ENCODE measurements at places on chromosomes 13 and 19.
A peak's percentile ranks its signal among the peaks of the same experiment; 100 is the strongest.

- DNase-seq = no peak
Measured at GRCh38 chr13:114095486-114095885, 36.9 kb downstream of the RASA3 start.

- no peak for DNase-seq
Measured at GRCh38 chr19:54189145-54189734, at the start of gene MBOAT7. TSS of gene MBOAT7 (minus strand) at chr19:54189580. CDS start at chr19:54188508, 1,072 bp downstream.

DNA sequence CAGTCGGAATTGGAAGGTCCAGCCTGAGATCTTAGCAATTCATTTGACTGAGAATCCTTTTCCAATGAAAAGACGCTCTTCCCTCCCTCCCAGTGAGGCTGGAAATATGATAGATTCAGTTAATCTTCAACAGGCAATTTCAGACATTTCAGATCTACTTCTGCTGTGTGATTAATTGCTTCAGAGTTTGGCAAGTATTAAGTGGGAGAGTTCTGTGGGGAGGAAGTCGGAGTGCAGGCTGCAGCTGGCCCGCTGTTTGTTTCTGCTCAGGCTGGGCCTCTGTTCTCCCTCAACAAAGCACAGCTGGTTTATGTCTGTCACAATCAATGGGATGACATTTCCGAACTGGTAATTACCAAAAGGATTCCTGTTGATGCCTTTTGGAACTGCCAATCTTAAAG lies 178.2 kb downstream of the NDFIP2 start:
- no peak for DNase-seq

GRCh38 chr19:42323473-42323851 lies 2.0 kb upstream of the MEGF8 start:
- no peak for DNase-seq

- DNase-seq = no peak
Measured at GRCh38 chr19:19385896-19386869, 19.3 kb upstream of the GATAD2A start.

DNA sequence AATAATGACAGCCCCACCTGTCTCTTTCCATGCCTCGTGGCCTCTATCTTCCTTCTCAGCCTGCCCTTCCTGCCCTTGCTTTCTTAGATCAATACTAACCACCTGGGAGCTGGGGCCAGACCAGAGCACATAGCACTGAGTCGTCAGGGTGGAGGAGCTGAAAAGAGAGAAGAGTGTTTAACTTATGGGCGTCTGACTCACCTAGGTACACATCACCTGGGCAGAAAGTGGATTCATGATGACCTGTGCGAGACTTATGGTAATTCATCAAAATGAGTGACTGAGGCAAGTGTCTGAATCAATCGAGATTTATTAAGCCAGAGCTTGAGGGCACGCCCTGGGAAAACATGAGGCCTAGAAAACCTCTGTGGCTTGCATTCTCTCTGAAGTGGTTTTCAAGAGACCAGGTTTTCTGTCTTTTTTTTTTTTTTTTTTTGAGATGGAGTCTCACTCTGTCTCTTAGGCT lies 19.2 kb downstream of the CEACAM6 start:
- no peak for DNase-seq

- no peak for DNase-seq
Measured at GRCh38 chr13:38850868-38851626, 139.6 kb downstream of the STOML3 start.

- DNase-seq = no peak
Measured at GRCh38 chr13:106628936-106629659, 61.2 kb upstream of the ARGLU1 start.

- no peak for DNase-seq
Measured at GRCh38 chr13:68550330-68550729, 1320.2 kb upstream of the PCDH9 start.

- no peak for DNase-seq
Measured at GRCh38 chr13:113816254-113816929, 47.5 kb downstream of the GAS6 start.

- no peak for DNase-seq
Measured at GRCh38 chr13:27592865-27593264, 27.5 kb downstream of the LNX2 start.

DNA sequence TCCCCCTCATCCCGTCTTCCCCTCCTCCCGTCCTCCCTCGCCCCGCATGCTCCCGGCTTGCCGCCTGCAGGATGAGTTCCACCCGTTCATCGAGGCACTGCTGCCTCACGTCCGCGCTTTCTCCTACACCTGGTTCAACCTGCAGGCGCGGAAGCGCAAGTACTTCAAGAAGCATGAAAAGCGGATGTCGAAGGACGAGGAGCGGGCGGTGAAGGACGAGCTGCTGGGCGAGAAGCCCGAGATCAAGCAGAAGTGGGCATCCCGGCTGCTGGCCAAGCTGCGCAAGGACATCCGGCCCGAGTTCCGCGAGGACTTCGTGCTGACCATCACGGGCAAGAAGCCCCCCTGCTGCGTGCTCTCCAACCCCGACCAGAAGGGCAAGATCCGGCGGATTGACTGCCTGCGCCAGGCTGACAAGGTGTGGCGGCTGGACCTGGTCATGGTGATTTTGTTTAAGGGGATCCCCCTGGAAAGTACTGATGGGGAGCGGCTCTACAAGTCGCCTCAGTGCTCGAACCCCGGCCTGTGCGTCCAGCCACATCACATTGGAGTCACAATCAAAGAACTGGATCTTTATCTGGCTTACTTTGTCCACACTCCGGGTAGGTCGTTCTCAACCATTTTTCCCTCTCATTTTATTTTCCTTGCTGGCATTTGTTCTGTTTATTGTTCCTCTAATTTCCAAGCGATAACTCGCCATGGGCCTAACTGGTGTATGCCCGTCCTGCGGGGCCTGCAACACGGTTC lies 29.8 kb downstream of the NFIX start:
- no peak for DNase-seq

GRCh38 chr13:27398360-27398759 lies 26.1 kb upstream of the GTF3A start:
- no peak for DNase-seq

GRCh38 chr19:51392701-51393100 lies 2.3 kb upstream of the C19orf84 start:
- DNase-seq = no peak

DNA sequence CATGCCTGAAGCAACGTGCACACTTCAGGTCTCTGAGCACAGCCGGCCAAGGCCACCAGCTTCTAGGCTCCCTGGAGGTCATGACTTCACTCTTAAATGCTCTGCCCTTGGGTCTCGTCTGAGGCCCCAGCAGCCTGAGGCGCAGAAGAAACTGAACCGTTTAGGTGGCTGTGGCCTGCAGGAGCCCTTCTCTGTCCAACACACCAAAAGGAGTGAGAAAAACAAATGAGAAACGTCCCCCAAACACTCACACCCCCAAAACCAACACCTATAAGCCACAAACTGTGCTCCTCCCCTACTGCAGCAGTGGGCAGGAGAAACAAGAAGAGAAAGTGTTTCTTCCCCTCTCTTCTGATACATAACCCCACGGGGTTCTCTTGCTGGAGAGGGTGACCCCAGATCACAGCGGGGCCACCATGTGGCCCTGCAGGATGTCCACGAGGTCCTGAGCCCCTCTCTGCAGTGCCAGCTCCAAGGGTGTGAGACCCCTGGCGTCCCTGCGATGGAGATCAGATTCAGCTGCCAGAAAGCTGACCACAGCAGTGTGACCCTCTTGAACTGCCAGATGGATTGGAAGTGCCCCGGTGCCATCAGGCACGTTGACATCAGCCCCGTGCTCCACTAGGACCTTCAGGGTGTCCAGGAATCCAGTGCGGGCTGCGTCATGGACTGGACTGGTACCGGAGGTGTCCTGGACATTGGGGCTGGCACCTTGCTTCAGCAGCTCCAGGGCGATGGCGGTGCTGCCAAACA lies 1.0 kb upstream of the KRI1 start:
- no peak for DNase-seq

- DNase-seq = no peak
Measured at GRCh38 chr13:23392925-23393645, 40.4 kb downstream of the SACS start.

DNA sequence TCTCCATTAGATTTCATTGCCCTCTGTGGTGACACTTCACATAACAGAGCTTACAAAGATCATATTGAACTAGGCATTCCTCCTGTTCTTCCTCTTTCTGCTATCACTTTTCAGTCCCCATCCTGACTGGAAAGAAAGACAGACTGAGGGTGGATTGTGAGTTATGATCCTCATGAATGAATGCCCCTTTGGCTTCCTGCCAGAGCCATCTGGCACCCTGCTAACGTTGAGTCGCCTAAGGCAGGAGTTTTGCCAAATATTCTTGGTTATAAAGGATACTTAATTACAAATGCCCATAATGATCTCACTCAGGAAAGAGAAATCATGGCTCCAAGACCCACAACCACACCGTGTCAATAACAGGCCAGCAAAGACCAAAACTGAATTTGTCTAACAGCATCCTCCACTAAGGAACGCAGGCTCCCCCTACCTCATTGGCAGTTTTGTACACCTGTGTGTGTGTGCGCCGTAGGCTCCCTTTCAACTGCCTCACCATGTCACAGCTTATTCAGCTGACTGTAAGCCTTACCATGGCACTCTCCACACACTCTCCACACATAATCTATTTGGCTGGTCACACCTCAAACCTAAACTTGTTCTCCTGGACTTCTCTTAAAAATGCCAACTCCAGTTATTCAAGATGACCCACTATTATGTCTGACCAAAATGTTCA lies 15.5 kb downstream of the ZNF211 start:
- no peak for DNase-seq

GRCh38 chr19:36245210-36246005 lies 30.5 kb downstream of the ZNF146 start:
- DNase-seq = peak; percentile 78

DNA sequence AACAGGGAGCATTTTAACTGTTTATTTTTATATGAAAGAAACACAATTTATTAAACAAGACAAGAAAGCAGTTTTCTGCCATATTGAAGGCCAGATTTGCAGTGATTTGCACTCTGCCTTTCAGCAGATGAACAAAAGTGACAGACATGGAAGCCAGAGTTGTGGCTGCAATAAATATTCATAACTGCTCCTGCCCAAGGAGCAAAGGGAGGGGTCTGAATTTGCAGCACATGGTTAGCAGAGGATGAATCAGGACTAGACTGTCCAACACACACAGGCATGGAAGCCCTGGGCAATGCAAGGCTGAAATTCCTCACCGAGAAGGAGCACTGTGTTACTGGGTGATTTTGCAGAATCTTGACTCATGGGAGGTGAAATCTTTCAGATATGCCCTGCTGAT lies 418.2 kb downstream of the DCT start:
- DNase-seq = no peak

GRCh38 chr13:101522607-101523006 lies 70.1 kb downstream of the ITGBL1 start:
- no peak for DNase-seq

GRCh38 chr19:51407511-51408131 lies 9.8 kb downstream of the SIGLEC10 start:
- DNase-seq = no peak

DNA sequence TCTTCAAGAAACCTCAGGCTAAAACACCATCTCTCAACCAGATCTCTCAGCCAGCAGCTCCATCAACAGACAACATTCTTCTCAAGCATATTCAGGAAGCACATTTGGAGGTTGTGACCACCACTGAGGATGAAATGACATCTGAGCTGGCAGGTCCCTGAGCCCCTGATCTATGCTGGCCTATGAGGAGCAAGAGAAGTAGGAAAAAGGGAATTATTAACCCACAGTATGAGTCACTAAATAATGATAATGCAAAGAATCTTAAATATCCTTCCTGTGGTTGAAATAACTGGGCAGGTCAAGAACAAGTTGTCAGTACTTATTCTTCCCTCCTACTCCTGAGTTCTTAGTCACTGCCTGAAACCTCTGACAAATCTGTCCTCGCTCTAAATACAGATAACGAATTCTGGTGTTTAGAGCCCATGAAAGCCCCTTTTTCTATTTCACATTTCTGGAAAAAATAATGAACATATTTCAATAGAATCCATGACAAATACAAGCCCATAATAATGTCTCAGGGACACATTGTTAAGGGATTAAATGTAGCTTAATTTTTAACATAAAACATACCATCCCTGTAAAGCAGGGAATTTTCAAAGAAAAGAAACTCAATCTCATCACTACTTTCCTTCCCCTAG lies 225.8 kb upstream of the IRS2 start:
- DNase-seq = no peak

- no peak for DNase-seq
Measured at GRCh38 chr13:40433577-40433976, 232.9 kb downstream of the FOXO1 start.
